T-cell (primary cell): ENCODE measurements at places on chromosomes 12 and 14.
A peak's percentile ranks its signal among the peaks of the same experiment; 100 is the strongest.

GRCh38 chr12:125330645-125331341 is 265.6 kb downstream of the AACS start:
- DNase-seq = no peak
- H3K4me1 ChIP-seq = no peaks in the 10 kb centered on the region
- H3K27me3 ChIP-seq = peaks cover 10% of the 10 kb centered on the region

DNA sequence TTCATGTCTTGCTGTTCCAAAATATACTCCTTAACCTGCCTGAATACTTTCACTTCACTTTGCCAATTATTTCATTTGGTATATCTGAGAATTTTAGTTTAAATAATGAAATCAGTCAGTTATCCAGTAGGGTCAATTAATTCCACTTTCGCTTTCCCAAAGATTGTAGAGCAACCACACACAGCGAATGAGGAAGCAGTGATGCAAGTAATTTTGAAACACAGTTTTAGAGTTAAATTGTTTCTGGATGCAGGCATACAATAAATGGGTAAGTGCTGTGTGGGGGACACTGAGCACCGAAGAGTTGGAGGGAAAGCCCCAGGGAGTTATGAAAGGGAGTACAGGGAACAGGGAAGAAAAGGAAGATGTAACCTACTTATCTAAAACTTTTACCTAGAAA is 62.8 kb downstream of the TSHR start:
- H3K27me3 ChIP-seq = no peaks in the 10 kb centered on the region
- H3K4me1 ChIP-seq = no peaks in the 10 kb centered on the region
- no peaks in the 10 kb centered on the region for H3K36me3 ChIP-seq
- H3K4me3 ChIP-seq = no peak overlapping the region

- no peaks in the 10 kb centered on the region for H3K27me3 ChIP-seq
- H3K36me3 ChIP-seq = no peaks in the 10 kb centered on the region
- H3K4me3 ChIP-seq = no peak overlapping the region
- H3K4me1 ChIP-seq = no peaks in the 10 kb centered on the region
- DNase-seq = no peak
- no peak overlapping the region for H3K27ac ChIP-seq
Observed at GRCh38 chr14:88049936-88050335, 45.0 kb downstream of the GPR65 start.

DNA sequence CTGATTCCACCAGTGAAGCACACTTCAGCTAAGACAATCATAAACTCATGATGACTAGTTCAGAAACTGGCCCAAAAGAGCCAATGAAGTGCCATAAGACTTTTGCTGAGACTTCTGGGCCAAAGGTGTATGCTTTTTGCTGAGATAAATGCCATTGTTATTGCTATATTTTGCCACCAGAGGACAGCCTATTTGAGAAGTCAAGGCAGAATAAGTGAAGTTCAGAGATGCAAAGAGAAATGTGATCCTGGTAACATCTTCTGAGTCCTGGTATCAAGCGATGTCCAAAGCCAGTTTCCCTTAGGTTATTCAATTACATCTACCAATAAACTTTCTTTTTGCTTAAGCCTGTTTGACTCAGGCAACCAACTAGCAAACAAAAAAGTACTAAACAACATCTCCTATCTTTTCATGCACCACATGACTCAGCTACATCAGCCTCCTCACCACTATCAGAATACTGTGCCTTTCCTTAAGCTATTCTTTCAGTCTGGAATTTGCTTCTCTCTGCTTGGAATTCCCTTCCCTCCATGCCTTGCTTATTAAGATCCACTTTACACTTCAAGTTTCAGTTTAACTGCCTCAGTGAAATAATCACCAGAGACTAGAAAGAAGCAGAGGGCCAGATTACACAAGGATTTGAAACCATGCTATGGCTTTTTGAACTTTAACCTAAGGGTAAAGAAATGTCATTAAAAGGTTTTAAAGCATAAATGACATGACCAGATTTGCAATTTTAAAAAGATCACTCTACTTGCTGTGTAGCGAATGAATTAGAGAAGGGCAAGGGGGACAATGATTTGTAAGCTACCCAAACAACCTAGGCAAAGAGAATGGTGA is 14.0 kb downstream of the CRY1 start:
- H3K27ac ChIP-seq = no peak overlapping the region
- H3K36me3 ChIP-seq = no peaks in the 10 kb centered on the region
- DNase-seq = no peak
- H3K4me1 ChIP-seq = no peaks in the 10 kb centered on the region
- no peaks in the 10 kb centered on the region for H3K27me3 ChIP-seq
- H3K4me3 ChIP-seq = no peak overlapping the region

DNA sequence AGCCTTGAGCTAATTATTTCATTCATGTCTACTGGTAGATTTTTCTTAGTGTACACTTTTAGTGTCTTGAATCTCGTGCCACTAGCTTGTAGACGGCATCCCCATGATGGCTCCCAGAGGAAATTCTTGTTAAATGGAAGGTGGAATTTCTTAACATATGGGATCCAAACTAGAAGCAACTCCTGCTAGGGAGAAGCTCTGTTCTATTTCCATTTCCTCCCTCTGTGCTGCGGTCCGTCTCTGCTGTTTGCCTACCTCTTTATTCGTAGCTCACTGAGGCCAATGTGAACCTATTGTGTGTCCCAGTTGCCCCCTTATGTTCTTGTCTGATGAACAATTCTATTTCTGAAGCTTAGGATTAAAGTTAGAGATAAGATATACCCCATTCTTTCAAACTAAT is 588 bp downstream of the PIK3C2G start:
- DNase-seq = no peak
- H3K4me3 ChIP-seq = no peak overlapping the region
- no peaks in the 10 kb centered on the region for H3K27me3 ChIP-seq
- H3K27ac ChIP-seq = no peak overlapping the region

- no peaks in the 10 kb centered on the region for H3K4me1 ChIP-seq
- no peak overlapping the region for H3K27ac ChIP-seq
- no peak overlapping the region for H3K4me3 ChIP-seq
- H3K27me3 ChIP-seq = peaks cover 17% of the 10 kb centered on the region
- no peak for DNase-seq
- H3K36me3 ChIP-seq = no peaks in the 10 kb centered on the region
Observed at GRCh38 chr12:118986050-118986449, 4.7 kb downstream of the SRRM4 start.

GRCh38 chr14:85617791-85618190 is 87.8 kb downstream of the FLRT2 start:
- no peak overlapping the region for H3K4me3 ChIP-seq
- H3K27ac ChIP-seq = no peak overlapping the region
- H3K36me3 ChIP-seq = no peaks in the 10 kb centered on the region
- no peaks in the 10 kb centered on the region for H3K4me1 ChIP-seq

DNA sequence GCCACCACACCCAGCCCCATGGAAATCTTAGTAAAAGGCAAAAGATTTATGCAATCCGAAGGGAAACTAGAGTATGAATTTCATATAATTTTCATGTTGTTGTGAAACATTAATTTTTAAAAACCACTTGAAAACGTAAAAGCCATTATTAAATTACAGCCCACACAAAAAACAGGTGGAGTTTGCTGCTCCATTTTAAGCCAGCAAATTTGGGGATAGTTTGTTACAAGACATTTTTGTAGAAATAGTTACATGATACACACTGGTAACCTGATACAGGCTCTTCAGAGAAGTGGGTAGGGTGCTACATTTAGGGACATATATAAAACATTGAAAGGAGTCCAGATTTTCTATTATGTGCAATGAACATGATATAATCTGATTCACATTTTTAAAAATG is 17.6 kb downstream of the GNPTAB start:
- H3K27ac ChIP-seq = no peak overlapping the region
- DNase-seq = no peak
- H3K27me3 ChIP-seq = no peaks in the 10 kb centered on the region
- no peaks in the 10 kb centered on the region for H3K4me1 ChIP-seq
- H3K36me3 ChIP-seq = no peaks in the 10 kb centered on the region
- no peak overlapping the region for H3K4me3 ChIP-seq

- H3K4me3 ChIP-seq = peak overlapping the region; percentile 80
- no peak for DNase-seq
- no peaks in the 10 kb centered on the region for H3K27me3 ChIP-seq
- H3K4me1 ChIP-seq = peaks cover 9% of the 10 kb centered on the region
- H3K36me3 ChIP-seq = peaks cover 6% of the 10 kb centered on the region
- peak overlapping the region; percentile 87 for H3K27ac ChIP-seq
Observed at GRCh38 chr12:55729819-55730818, 1.3 kb upstream of the CD63 start.

- no peak for DNase-seq
- H3K4me3 ChIP-seq = no peak overlapping the region
- H3K27me3 ChIP-seq = peaks cover 5% of the 10 kb centered on the region
- H3K4me1 ChIP-seq = no peaks in the 10 kb centered on the region
- H3K27ac ChIP-seq = no peak overlapping the region
- H3K36me3 ChIP-seq = no peaks in the 10 kb centered on the region
Observed at GRCh38 chr12:48442179-48442847, 30.0 kb upstream of the ANP32D start.

- no peak for DNase-seq
- H3K4me1 ChIP-seq = no peaks in the 10 kb centered on the region
- H3K27me3 ChIP-seq = no peaks in the 10 kb centered on the region
- H3K36me3 ChIP-seq = no peaks in the 10 kb centered on the region
- H3K4me3 ChIP-seq = no peak overlapping the region
- H3K27ac ChIP-seq = no peak overlapping the region
Observed at GRCh38 chr14:27660683-27661082, 1062.8 kb upstream of the NOVA1 start.

- no peaks in the 10 kb centered on the region for H3K27me3 ChIP-seq
- H3K36me3 ChIP-seq = no peaks in the 10 kb centered on the region
- H3K4me1 ChIP-seq = peaks cover 2% of the 10 kb centered on the region
- H3K27ac ChIP-seq = no peak overlapping the region
Observed at GRCh38 chr12:121996945-121997612, 24.6 kb upstream of the BCL7A start.

- H3K4me1 ChIP-seq = no peaks in the 10 kb centered on the region
- DNase-seq = no peak
- H3K36me3 ChIP-seq = no peaks in the 10 kb centered on the region
Observed at GRCh38 chr14:95196268-95196667, 38.9 kb upstream of the DICER1 start.

GRCh38 chr12:66055837-66056319 is 74.7 kb downstream of the LLPH start:
- no peaks in the 10 kb centered on the region for H3K27me3 ChIP-seq
- no peaks in the 10 kb centered on the region for H3K4me1 ChIP-seq
- no peak overlapping the region for H3K27ac ChIP-seq

DNA sequence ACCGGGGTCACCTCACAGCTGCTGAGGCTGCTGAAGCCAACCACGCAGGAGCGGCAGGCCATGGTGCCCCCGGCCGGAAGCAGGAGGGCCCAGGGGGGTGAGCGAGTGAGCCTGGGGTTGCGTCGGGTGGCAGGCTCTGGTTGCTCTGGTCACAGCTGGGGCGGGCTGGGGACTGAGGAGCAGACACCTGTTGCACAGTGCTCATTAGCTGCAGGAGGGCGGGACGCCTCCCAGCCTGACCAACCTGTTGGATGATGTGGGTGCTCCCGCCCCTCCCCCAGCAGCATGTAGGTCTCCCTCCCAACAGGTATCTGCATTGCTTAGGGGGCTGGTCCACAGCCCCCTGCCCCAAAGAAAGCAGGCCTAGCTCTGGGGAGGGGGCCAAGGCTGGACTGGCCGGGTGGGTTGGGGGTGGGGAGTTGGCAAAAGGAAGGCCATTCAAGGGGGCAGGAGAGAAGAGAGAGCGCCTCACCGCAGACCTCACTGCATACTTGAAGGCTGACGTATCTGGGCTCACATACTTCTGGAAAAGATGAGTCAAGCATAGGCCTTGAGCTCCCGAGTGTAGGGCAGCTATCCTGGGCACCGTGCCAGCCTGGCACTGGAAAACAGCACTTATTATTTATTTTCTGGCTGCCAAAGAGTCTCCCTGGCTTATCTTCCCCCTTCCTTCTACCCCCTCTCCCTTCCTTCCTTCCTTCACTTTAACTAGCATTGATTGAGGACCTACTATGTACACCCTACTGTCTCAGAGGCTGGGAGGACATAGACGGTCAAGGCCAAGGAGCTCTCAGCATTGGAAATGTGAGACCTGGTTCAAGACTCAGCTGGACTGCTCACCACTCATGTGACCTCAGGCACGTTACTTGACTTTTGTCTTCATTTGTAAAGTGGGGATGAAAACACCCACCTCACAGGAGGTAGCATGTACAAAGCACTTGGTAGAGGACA is at the start of gene KRT80:
Gene KRT80, minus strand, starts transcription at position 174 of the 951 bp plus-strand sequence. Its CDS starts 112 bp downstream, at position 62.
- H3K36me3 ChIP-seq = no peaks in the 10 kb centered on the region
- no peak within 1 kb of the TSS for H3K27ac ChIP-seq
- no peak for DNase-seq
- no peak within 1 kb of the TSS for H3K4me3 ChIP-seq

GRCh38 chr12:114403690-114404066 is 2.3 kb downstream of the TBX5 start:
- no peaks in the 10 kb centered on the region for H3K36me3 ChIP-seq
- H3K27ac ChIP-seq = no peak overlapping the region
- no peak overlapping the region for H3K4me3 ChIP-seq
- no peak for DNase-seq
- H3K4me1 ChIP-seq = no peaks in the 10 kb centered on the region

- no peak overlapping the region for H3K27ac ChIP-seq
- no peak overlapping the region for H3K4me3 ChIP-seq
- H3K4me1 ChIP-seq = peaks cover 3% of the 10 kb centered on the region
- no peak for DNase-seq
- H3K27me3 ChIP-seq = peaks cover 6% of the 10 kb centered on the region
- no peaks in the 10 kb centered on the region for H3K36me3 ChIP-seq
Observed at GRCh38 chr12:109606320-109607028, 32.9 kb downstream of the MVK start.

- DNase-seq = no peak
- H3K27me3 ChIP-seq = no peaks in the 10 kb centered on the region
- peaks cover 36% of the 10 kb centered on the region for H3K4me1 ChIP-seq
- H3K4me3 ChIP-seq = no peak overlapping the region
- H3K27ac ChIP-seq = peak overlapping the region; percentile 92
- no peaks in the 10 kb centered on the region for H3K36me3 ChIP-seq
Observed at GRCh38 chr12:13102461-13103195, 839 bp downstream of the GSG1 start.

- no peak overlapping the region for H3K4me3 ChIP-seq
- no peak for DNase-seq
- no peaks in the 10 kb centered on the region for H3K36me3 ChIP-seq
- no peak overlapping the region for H3K27ac ChIP-seq
- H3K27me3 ChIP-seq = no peaks in the 10 kb centered on the region
Observed at GRCh38 chr12:24780697-24781368, 168.1 kb downstream of the BCAT1 start.

- H3K27me3 ChIP-seq = no peaks in the 10 kb centered on the region
- no peaks in the 10 kb centered on the region for H3K36me3 ChIP-seq
- peak; percentile 55 for DNase-seq
- H3K4me1 ChIP-seq = peaks cover 36% of the 10 kb centered on the region
- no peak overlapping the region for H3K4me3 ChIP-seq
Observed at GRCh38 chr12:89949457-89950195, 241.0 kb upstream of the ATP2B1 start.

- peaks cover 24% of the 10 kb centered on the region for H3K4me1 ChIP-seq
- no peak overlapping the region for H3K27ac ChIP-seq
- no peaks in the 10 kb centered on the region for H3K36me3 ChIP-seq
- H3K4me3 ChIP-seq = no peak overlapping the region
Observed at GRCh38 chr12:107356937-107357295, 263.6 kb upstream of the CRY1 start.
